ENCODE measurements at places on chromosomes 5 and 9.

GRCh38 chr5:65075623-65076250 is 307.0 kb downstream of the CWC27 start:
- DNase-seq = no peak

DNA sequence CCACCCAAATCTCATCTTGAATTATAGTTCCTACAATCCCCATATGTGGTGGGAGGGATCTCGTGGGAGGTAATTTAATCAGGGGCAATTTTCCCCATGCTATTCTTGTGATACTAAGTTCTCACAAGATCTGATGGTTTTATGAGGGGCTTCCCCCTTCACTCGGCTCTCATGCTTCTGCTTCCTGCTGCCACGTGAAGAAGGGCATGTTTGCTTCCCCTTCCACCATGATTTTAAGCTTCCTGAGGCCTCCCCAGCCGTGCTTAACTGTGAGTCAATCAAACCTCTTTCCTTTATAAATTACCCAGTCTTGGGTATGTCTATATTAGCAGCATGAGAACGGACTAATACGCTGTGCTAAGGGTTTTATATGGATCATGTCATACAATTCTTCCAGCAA is 72.3 kb downstream of the TLE4 start:
- DNase-seq = no peak

DNA sequence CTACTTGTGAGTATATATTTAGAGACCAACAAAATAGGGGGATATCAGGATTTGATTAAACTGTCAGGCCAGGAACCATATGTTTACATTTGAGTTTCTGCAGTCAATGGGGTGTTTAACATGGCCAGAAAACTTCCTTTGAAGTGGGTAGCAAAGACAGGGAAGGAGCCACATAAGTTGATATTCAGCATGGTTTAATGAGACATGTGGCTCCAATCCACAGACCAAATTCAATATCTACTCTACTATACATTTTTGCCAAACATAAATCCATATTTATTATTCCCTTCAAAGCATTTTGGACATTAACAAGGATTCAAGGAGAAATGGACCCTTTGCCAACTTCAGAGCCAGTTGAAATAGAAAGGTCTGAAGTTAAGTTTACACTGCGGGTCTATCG is 99.8 kb downstream of the TAF11L14 start:
- no peak for DNase-seq

DNA sequence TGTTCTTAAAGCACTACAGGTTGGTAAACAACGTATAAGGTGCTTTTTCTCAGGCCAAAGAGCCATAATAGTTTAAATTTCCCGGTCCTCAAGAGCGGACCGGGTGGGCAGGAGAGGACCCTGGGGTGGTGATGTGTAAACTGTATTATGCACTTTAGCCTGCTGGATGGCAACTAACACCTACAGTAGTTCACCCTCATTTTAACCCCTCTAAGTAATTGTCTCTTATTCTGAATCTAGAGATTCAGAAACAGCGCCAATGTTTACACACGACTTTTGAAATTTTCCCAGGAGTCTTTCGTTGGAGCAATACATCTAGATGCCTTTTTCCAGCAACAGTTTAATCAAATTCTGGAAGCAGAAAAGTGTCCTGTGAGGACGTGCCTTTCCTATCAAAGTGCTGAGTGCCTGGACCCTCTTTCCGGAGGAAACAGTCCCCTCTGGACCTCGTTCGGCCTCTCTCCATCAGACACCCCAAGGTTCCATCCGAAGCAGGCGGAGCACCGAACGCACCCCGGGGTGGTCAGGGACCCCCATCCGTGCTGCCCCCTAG is 676 bp upstream of the OCLN start:
- no peak for DNase-seq

GRCh38 chr5:157214415-157214814 is 33.8 kb downstream of the ITK start:
- DNase-seq = no peak

DNA sequence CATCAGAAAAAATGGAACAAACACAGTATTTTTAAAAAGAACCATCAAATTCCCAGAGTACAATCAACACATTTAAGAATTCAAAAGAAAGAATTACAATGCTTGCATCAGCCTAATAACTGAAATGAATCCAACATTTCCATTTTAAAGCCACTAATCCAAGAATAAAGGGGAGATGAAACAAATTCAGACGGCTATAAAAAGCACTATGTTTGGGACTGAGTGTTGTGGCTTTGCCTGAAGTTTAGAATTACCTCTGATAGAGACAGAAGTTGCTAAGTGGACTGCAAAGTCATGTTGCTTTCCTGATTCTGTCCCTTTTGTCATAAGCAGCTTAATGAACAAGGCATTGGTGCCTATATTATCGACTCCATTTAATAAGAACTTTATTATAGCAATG is 135.4 kb upstream of the RGMB start:
- DNase-seq = no peak

DNA sequence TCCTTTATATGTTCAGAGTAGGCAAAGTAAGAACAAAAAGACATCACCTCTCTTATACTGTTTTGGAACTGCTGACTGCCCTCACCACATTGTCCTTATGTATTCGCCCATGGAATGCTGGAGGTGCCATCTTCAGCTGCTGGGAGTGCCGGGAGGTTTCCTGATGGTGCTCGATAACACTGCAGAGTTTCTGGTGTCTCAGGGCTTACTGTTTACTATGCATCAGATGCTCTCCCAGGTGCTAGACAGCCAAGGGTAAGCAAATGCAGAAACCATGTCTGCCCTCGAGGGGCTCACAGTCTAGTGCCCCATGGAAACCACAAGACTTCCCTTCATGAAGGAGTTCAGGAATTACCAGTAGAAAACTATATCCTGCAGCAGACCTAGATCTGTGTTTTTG is 70.1 kb upstream of the SMIM23 start:
- DNase-seq = no peak

GRCh38 chr5:31362931-31363568 is 168.8 kb downstream of the DROSHA start:
- DNase-seq = no peak

DNA sequence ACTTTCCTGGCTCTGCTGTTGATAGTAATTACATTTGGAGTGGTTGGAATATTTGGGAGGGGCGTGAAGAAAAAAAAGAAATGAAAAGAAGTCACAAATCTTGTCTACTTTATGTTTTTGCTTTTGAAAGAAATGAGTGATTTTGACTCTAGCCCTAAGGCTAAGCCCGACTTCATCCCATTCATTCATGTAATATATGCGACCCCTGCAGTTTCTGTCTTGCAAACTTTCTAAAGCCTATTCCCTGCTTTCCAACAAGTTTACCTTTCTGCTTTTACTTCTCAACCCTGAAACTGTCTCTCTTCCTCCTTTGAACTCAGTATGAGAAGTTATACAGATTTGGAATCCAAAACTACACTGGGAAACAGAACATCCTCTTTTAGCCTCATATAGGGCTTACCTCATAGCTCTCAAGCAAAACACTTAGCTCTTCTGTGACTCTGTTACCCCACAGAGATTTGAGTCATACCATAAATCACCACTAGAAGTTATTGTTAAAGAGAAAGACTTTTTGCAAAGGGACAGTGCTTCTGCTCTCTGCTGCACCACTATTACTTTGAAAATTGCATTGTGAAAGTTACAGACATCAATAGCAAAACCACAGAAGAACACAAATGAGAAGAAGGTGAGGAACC is 1.6 kb downstream of the CFAP95 start:
- DNase-seq = no peak

DNA sequence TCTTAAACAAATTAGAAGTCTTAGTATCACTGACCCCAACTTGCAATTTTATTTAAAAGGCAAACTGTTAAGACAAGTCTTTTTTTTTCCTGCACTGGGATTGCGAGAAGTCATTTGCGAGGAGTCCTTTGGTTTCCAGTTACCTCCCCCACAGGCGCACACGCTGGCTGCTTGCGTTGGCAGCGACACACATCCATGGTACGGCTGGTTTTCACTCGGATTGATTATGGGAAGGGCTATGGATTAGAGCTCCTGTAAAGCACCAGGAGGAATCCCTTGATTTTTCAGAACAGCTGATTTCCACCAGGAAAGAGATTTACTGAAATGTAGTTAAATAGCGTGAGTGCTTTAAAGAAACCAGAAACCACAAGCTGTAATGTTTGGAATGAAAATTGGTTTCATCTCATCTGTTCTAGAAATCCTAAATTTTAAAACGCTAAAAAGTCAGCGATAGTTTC is 737 bp downstream of the SLC1A3 start:
- no peak for DNase-seq

DNA sequence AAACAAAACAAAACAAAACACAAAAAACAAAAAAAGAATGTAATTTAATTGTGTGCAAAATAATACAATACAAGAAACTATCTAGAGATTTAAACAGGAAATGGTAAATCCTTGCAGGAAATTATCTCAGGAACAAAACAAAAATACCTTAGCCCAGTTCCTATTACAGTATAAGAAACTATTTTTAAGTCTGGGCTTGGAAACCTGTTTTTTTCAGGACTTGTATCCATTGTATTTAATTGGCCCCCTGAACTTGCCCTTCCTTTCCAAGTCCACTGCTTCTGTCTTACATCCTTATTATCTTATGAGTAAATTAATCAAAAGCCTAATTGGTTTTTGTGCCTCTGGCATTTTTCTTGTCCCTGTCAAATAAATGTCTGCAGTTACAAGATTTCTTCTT is 48.5 kb downstream of the ST8SIA4 start:
- no peak for DNase-seq

- DNase-seq = no peak
These were observed 1107.8 kb upstream of the SEMA6A start for GRCh38 chr5:117682416-117682815.

GRCh38 chr5:58965677-58966414 is 383.0 kb downstream of the RAB3C start:
- no peak for DNase-seq

- DNase-seq = no peak
These were observed 7.0 kb upstream of the MOCS2 start for GRCh38 chr5:53116597-53116996.

DNA sequence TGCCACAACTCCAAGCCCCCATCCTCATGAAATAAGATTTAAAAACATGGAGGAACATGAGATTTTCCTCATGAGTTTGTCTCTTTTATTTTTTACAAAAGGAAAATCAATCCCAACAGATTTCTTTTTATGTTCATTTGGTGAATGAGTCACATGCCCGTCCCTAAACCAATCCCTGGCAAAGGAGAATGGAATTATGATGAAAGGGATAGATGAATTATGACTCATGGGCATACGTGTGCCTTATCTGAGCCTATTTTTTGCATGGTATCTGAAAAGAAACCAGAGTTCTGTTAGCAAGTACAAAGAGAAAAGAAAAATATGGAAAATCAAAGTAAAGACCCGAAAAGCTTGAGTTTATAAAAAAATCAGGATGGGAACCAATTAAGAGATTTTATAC is 267.5 kb upstream of the TMEM161B start:
- no peak for DNase-seq

DNA sequence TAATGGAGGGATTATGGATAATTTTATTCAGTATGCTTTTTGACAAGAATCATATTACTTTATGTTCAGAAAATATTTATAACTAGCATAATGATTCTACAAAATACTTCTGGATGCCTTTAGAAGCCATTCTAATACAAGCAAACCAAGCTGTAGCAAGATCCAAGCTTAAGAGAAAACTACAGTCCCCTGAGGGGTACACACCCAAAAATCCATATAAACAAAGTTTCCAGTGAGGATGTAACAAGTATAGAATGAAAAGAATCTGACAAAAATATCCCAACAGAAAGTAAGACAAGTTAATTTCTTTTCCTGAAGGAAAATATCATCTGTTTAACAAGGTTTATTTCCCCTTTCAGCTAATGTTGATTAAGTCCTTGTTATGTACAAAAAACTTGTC is 53.9 kb downstream of the MLLT3 start:
- DNase-seq = no peak

DNA sequence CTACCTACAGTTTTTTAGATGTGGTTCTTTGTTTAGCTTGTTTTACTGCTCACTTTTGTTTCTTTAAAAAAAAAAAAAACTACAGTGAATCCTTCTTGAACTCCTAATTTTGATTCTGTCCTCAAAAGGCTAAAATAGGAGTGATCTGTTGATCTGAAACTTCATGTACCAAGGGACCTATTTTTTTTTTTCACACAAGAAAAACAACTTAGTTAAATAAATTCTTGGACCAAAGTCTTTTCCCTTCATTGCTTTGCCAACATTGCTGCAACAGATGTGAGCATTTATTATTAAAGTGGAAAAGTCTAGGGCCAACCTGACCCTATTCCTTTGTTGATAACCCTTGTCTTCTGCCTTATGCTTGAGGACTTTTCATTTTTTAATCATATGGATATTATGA is 236.8 kb downstream of the ARHGEF28 start:
- DNase-seq = no peak

DNA sequence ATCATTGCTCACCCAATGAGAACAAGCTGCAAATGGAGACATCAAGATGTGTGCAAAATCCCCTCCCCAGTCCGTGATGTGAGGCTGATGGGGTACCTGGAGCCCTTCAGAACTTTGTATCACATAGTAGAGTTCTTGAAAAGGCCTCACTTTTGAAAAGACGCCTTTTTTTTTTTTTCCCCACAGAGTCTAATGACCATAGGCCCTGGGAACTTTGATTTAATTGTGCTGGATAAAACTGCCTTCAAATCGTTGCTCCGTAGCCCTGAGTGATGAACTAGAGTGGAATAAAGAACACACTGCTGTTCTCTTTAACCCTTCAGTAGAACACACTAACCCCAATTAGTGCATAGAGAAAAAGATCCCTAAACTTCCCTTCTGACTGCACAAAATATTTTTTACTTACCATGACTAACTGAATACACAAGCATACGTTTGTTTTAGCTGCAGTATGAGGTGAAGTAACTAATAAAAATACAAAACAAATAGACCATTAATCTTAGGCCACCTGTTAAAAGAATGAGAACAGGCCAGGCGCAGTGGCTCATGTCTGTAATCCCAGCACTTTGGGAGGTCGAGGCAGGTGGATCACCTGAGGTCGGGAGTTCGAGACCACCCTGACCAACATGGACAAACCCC is 15.1 kb downstream of the PSAT1 start:
- DNase-seq = no peak

DNA sequence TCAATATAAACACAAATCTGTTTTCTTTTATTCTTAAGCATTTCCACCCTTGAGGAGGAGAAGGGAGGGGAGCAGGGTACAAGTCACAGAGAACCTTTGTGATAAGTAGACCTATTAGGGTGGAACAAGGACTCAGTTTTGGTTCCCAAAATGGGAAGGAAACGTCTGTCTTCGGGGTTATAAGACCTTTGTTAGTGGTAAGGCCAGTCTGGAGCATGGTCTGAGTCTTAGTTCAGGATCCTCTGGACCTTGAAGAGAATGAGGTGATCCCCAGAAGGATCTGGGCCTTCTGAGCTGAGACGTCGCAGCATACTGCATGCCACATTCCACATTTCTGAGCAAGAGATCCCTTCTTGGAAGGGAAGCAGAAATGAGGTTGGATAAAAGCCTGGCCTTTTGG is 37.2 kb downstream of the FAXDC2 start:
- DNase-seq = no peak
